NCI-H510A treated with DMSO at 0.1 percent for 48 hours (cell line): ENCODE measurements at places on chromosomes 6 and 20.
A peak's percentile ranks its signal among the peaks of the same experiment; 100 is the strongest.

DNA sequence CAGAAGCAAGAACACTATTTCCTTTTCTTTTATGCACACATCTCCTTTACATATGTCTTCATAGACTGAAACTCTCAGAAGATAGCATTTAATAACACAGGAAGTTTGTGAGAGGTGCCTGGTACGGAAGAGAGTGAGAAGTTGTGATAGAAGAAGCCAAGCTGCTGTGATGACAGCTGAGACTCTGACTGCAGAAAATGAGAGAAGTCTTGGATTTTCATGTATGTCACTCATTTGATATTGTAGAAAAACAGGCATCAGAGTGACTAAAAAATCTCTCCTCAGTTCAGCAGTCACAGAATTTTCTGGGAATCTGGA is 154.9 kb upstream of the BMP2 start:
- no peak for DNase-seq

- DNase-seq: no peak
Observed at GRCh38 chr6:130760006-130760405, 67.2 kb upstream of the SMLR1 start.

DNA sequence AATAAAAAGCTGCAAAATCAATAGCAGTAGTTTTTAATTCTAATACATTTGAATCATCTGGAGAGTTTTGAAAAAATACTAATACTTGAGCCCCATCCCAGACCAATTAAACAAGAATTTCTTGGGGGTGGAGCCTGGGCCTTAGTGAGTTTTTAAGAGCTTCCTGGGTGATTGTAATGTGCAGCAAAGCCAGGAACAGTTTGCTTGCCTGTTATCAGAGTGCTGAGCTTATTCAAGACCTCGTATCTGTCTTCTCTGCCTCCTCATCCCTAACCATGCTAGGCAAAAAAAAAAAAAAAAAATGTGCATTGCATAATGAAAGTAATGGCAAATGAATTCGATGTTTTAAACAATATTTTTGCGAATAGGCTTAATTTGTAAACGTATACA is 36.4 kb upstream of the MYB start:
- no peak for DNase-seq

- peak; percentile 93 for DNase-seq
Observed at GRCh38 chr20:45419188-45420091, 3.5 kb downstream of the PIGT start.

- DNase-seq: peak; percentile 16
Observed at GRCh38 chr20:38579219-38579910, 1.6 kb upstream of the ADIG start.

GRCh38 chr6:48200869-48201390 is 89.9 kb upstream of the PTCHD4 start:
- no peak for DNase-seq

DNA sequence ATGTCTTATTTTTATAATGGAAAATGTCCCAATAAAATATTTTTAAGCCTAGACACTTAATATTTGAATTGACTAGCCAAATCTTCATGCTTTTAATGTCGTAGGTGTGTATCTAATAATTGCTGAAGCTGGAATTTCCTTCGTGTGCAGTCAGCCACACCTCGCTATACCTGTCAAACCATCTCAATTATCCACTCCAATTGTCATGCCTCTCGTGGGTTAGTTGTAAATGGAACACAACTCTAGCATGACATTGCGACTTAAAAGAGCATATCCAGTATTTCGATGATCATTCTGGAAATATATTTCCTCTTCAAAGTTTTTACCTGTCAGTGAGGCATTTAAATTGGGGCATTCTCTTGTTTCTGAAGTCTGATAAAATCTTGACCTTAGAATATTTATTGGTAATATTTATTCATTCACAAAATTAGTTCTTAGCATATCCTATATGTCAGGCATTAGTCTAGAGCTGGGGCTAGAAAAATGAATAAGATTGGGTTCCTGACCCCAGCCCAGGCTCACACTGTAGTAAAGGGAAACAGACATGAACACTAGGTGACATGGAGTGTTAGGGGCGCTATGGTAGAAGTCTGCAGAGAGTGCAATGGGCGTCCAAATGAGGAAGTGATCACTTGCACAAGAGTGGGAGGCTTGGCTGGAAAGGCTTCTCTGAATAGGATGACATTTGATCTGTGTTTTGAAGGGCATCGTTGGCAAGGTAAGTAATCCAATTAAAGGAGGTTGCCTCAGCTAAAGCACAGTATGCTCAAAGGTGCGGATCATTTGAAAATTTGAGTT is 11.0 kb upstream of the CFAP206 start:
- peak; percentile 75 for DNase-seq

DNA sequence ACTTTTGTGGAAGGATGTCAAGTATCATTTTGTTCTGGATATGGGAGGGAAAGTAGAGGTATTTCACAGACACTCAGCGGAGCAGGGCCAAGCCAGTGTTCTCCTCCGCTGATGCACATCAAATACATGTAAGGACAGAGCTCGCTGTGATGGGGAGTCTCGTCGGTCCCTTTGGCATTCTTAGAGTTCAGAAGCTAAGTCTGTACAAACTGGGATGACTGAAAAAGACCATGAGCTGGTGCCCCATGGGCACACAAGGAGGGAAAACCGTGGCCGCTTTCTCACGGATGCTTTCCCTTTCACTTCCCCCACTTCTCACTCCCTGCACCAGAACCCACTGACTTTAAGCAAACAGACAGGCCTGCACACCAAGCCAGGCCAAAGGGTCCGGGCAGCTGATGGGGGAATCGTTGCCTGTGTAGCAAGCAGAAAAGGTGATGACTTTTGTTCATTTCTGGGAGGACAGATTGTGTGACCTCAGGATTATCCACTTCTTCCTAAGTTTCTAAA is 27.7 kb upstream of the MPC1 start:
- no peak for DNase-seq

GRCh38 chr6:160427312-160428068 is 79.3 kb downstream of the SLC22A3 start:
- no peak for DNase-seq

- DNase-seq: no peak
Observed at GRCh38 chr20:34954904-34955230, 739 bp downstream of the GSS start.

DNA sequence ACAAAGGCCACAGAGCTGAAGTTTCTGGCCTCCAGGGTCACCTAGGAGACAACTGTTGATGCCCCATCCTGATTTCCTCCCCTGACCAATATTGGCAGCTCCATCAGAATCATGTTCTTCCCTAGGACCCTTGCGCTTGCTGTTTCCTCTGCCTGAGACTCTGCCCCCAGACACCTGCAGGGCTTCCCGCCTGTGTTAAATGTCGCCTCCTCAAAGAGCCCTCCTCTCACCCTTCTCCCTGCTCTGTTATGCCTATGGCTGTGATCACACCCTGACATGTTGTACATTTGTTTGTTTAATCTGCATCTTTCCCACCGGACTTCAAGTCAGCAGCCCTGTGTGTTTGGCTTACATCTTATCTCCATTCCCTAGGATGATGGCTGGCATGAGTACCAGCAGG is 30.1 kb downstream of the DLGAP4 start:
- no peak for DNase-seq

DNA sequence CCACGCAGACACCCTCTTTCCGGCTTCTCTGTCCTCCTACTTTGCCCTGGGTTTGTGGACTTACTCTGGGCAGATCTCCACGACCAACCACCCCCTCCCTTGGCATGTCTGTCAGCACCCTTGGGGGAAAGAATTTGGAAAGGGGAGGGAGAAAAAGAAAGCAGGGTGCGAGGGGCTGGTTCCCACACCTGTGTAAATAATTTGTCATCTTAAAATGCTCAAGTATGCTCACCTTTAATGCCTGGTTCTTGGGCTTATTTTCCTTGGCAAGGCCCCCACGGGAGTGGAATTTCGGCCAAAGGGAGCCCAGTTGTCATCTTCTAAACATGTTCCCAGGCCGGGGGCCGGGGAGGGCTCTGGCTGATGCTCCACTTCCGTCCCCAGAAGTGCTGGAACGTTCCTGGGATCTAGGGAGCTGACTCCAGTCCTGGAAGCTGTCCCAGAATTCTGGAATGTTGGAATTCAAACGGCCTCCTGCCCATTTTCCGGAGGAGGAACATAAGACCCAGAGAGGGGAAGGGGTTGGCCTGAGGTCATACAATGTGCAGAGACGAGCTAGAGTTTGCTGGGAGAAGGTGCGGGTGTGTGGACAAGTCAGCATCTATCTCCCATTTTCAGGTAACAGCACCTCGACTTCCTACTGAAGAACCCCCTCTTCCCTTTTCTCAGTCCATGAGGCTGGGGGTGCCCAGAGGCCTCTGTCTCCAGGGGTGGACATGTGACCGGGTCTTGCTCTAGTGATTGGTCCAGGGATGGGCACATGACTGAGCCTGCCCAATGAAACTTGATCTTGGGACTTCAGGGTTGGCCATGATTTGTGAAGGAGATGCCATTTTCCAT is 122.3 kb downstream of the CEBPB start:
- no peak for DNase-seq

GRCh38 chr6:90105506-90106170 is 191.0 kb downstream of the BACH2 start:
- DNase-seq: no peak

- no peak for DNase-seq
Observed at GRCh38 chr6:32852018-32852843, 1.3 kb downstream of the TAP1 start.

- peak; percentile 75 for DNase-seq
Observed at GRCh38 chr20:53939572-53940359, 130.6 kb downstream of the BCAS1 start.

GRCh38 chr20:44803383-44803941 is 6.9 kb downstream of the RIMS4 start:
- no peak for DNase-seq

GRCh38 chr20:35021063-35021462 is 65.4 kb downstream of the MYH7B start:
- DNase-seq: no peak

DNA sequence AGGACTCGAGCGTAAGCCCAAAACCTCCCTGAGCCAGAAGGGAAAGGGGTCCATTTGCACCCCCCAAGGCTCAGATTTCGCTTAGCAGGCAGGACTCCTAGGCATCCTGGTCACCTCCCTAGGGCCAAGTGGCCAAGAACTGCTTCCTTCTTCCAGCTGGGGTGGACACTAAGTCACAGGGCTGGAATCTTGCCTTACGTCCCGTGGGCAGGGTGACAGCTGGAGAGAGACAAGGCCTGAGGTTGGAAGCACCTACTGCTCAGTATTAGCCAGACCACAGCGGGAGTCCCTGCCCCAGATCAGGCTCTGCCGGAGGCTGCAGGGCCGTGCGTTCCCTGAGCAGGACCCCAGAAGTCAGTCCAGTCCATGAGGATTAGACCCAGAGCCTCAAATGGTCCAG is 19.7 kb downstream of the LAMA5 start:
- DNase-seq: no peak

- peak; percentile 76 for DNase-seq
Observed at GRCh38 chr20:2742934-2743559, 50.5 kb downstream of the EBF4 start.

DNA sequence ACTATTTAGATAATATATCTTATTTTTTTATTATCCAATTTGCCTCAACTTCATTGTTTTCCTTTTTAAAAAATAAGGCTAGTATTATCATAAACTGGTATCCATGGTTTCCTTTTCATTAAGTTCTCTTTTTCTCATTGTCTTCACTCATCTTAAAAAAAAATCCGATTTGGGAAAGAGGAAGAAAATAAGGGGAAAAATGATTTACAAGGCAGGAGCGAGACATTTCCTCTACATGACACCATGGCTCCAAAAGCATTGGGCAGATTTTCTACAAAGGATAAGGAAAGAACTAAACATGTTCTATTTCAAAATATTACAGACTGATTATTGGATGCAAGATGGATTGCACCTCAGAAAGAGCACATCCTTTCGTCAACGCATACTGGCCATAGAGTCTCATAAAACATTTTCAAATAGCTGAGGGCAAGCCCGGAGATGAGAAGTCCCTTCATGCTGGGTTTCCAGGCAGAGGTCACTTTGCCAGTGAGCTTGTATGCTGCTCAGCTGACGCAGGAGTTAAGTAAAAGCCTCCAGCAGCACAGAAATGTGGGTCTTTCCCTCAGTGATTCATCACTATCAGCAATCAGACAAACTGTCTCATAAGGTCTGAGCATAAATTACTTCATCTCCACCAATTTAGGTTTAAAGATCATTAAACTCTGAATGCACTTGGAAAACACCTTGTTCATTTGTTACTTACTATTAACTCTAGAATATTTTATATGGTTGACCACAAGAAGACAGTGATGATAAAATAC is 129.0 kb upstream of the TNFAIP3 start:
- no peak for DNase-seq

DNA sequence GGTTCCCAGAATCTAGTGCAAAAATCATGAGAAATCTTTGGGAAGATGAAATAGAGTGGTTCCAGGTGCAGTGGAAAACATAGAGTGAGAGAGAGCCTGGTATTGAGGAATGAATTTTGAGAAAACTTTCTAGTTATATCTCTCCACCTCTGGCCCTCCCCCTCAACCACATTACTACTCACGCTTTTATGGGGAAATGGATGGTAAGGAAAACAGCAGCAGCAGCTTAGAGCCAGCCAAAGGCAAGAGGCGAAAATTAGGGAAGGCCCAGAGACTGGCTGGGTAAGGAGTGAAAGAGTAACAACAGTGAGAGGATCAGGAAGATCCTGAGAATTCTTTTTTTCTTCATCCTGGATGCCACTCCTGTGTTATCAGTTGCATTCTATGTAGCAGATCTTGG is 187.9 kb upstream of the ECI2 start:
- no peak for DNase-seq

DNA sequence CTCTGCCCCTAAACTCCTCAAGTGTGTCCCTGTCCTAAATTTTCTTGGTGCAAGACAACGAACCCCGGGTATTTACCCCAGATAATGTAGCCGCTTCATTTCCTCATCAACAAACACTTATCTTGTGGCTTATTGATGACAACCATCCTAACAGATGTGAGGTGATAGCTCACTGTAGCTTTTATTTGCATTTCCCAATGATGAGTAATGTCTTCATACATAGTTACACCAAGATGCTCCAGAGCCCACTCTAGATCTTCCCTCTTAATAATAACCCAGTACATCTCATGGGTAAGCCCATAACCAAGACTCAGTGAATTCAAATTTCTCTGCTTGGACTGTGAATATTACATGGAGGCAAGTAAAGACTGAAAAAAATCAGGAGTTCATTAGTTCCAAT is 48.2 kb upstream of the BEND6 start:
- no peak for DNase-seq

- no peak for DNase-seq
Observed at GRCh38 chr20:6055981-6056569, 2.2 kb upstream of the LRRN4 start.

GRCh38 chr6:25652007-25652515 is at the start of gene SCGN:
Gene SCGN, plus strand, starts transcription at chr6:25652215. Its CDS starts 189 bp downstream, at chr6:25652404.
- peak; percentile 71 for DNase-seq

DNA sequence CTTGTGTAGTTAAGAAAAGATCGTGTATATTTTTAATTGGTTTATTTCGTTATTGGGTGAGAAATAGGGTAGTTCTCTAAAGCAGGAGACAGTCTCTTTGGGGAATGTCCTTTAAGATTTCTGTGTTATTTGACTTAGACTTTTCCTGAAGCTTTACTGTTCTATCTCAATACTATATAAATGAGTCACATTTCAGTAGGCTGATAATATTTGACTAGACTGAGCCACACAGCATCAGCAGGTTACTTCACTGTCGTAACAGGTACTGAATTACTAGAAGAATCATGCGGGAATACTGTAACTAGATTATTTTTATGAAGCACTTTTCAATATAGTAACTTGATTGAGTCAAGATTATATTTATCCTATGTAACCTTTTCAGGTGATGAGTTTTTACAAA is 1.4 kb downstream of the SMAP1 start:
- DNase-seq: no peak
